Activated T-cell treated with anti-CD3 and anti-CD28 coated beads for 48 hours (primary cell): ENCODE measurements at places on chromosomes 2 and 18.

- no peak for DNase-seq
Measured at GRCh38 chr2:28356095-28356911, 36.4 kb upstream of the FOSL2 start.

GRCh38 chr2:119441376-119442225, 9.9 kb downstream of the TMEM37 start:
- no peak for DNase-seq

DNA sequence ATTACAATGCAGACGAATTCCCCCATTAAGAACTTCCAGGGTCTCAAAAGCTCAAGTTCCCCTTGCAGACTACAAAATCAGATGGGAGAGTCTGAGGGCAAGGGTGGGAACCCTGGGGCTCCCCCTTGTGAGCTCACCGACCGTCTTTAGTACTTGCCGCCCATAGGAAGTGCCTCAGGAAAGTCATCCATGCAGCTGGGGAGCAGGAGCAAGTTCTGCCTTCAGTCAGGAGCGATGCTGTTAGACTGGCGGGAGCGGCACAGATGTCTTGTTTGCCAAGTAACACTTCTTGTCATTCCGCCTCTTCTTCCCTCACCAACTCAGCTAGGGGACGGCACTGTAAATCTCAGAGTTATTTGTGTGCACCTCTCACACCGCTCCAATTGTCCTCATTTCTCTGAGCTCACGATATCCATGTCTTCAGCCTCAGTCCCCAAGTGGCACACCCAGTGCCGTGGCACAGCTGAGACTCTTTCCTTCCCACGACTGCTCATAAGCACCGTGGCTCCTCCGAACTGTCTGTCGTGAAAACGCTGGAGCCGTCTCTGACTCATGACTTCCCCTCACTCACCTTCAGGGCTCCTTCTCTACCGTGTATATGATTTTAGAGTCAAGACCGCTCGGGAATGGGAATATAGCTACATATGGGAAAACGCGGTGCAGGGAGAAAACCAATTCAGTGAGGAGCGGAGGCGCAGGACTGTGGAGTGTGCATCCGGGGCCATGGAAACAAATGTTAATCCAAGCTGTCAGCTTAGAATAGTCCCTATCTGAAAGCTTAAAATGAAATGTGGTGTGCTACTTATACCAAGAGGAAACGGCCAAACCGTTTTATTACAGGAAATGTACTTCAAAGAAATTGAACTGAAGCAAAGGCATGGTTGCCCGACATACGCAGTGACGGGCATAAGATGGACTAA, 34.0 kb downstream of the UXS1 start:
- peak; percentile 30 for DNase-seq

DNA sequence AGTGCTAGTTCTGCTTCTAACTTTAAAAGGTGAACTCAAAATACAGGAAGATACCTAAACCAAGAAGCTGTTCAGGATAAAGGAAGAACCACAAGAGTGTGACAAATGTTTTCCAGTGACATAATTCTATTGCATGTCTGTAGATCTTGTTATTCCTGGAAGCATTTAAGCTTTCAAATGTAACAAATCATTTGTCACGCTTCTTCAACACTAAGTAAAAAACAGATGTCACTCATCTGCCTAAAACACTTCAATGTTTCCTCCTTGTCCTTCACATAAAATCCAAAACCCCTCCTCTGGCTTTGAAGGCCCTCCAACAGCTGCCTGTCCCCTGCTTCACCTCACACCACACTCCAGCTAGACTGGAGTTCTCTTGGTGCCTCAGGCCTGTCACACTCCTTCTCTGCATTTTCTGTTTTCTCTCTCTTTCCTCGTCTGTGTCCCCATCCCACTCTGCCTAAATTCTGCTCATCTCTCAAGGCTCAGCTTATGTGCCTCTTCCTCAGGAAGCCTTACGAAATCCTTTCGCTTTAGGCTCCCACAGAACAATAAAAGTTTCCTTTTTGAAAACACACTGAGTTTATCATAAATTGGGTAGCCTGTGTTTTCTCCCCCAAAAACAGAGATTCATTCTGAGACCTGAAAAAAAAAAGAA, 6.4 kb upstream of the CLEC4F start:
- DNase-seq: no peak

GRCh38 chr2:60873381-60873780, 8.0 kb upstream of the REL start:
- DNase-seq: no peak

- no peak for DNase-seq
Measured at GRCh38 chr18:37659906-37660305, 94.3 kb upstream of the CELF4 start.

- no peak for DNase-seq
Measured at GRCh38 chr2:129117434-129117833, 798.8 kb upstream of the HS6ST1 start.

DNA sequence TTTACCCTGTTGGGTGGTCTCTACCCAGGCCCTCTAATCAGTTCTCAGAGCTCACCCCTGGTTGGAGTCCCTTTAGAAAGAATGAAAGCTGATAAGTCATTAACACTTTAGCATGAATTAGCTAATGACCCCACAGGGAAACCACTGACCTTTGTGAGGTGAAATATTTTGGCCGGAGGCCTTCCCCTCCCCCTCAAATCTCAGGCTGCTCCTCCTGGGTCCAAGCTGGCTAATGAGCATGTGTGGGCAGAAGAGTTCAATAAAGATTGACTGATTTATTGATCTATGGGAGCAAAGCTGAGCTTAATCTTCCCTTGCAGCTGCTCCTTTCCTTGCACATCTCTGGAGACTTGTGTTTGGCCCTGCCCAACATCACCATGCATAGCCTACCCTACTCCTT, 78.8 kb upstream of the CCDC85A start:
- DNase-seq: no peak

GRCh38 chr2:231308631-231309428, 86.7 kb upstream of the B3GNT7 start:
- DNase-seq: no peak

DNA sequence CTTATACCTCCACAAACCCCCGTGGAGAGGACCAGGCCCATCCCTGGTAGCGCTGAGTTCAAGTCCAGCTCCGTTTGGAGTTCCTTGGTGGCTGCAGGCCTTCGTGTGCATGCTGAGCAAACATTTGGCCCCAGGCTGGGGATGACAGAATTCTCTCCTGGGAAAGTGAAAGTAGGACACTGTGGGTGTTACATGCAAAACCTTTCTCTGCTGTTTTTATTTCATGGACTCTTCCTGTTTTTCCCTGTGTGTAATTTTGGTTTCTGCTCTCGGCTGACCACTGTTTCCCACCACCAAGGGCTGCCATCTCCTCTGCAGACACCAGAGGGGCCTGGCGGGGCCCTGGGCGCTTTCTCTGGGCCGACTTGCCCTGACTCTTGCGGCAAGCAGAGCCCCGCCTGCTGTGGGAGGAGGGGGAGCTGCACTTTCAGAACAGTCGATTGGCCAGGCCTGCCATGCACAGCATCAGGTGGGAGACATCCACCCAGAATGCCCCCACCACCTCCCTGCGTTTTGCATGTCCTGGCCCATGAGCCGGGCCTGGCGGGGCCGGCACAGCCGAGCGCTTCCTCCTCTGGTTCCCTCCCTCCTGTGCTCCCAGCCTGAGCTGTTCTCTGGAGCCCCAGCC, 102.4 kb downstream of the CABLES1 start:
- DNase-seq: peak; percentile 49

DNA sequence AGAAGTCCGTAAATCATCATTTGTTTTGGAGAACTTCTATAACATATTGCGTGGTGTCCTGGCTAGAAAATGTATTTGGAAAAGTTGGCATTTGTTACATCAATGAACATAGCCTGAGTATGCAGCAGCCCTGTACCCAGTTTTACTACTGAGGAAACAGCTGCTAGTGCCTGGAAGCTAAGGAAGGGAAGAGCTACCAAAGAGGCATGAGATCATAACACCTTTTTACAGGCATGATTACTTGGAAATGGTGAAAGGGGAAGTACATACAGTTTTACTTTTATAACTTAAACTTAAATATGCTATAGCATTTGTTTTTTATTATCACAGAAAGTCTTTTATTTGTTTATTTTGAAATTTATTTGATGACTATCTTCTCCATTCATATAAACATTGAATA, 128.4 kb upstream of the MC4R start:
- DNase-seq: no peak
